Activated CD8-positive, alpha-beta memory T cell treated with anti-CD3 and anti-CD28 coated beads for 24 hours (primary cell): ENCODE measurements at places on chromosomes 13 and 19.

DNA sequence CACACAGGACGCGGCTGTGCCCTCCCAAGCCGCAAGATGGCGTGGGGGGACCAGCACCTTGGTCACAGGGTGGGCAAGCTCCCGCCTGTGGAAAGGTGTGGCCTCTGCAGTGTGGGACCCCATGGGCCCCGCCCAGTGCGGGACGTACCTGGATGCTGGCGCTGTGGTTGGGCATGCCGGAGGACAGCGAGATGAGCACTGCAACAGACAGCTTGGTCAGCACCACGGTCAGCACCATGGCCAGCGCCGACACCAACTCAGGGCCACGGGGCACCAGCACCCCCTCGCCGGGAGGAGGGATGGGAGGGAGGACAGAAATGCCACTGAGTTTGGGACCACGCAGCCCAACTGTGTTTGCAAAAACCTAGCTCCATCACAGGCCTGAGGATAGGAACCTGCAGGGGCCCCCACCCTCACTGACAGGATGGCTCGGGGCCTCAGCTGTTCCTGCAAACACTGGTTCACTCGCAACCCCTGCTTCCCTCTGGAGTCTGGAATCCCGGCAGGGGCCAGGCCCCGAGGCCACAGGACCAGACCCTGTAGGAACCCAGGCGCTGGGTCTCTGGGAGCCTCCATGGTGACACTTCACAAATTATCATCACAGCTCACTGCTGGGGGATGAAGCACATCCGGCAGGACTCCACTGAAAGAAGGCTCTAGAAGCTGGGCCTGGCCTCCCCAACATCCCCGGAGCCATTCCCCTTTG lies 27.1 kb downstream of the IZUMO4 start:
- DNase-seq = no peak

DNA sequence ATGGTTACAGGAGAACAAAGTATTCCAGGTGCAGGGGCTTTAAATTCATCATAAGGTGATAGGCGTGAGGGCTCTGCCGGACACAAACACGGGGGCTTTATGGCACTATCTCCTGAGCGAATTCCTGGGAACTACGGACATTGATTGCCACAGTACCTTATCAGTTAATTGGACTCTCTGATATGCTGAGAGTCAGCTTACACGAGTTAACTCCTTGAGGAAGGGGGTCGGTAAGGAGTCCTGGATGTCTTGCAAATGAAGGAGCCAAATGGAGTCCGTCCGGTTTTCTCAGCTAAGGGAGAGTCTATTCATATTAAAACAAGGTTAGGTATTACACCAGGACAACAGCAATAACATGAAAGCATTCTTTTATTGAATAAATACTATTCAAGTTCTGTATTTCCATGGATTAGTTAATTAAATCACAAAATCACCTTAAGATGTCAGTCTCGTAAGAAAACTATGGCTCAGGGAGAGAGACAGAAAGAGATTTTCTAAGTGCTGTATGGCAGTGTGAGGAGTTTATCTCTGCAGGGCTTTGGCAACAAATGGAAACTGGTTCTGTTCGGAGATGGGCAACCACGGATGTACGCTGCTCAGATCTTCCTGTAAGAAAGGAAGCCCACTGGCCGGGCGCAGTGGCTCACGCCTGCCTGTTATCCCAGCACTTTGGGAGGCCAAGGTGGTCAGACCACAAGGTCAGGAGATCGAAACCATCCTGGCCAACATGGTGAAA lies 26.2 kb upstream of the HIF3A start:
- DNase-seq = no peak

- DNase-seq = no peak
Measured at GRCh38 chr19:29516358-29516725, 9.5 kb upstream of the VSTM2B start.

DNA sequence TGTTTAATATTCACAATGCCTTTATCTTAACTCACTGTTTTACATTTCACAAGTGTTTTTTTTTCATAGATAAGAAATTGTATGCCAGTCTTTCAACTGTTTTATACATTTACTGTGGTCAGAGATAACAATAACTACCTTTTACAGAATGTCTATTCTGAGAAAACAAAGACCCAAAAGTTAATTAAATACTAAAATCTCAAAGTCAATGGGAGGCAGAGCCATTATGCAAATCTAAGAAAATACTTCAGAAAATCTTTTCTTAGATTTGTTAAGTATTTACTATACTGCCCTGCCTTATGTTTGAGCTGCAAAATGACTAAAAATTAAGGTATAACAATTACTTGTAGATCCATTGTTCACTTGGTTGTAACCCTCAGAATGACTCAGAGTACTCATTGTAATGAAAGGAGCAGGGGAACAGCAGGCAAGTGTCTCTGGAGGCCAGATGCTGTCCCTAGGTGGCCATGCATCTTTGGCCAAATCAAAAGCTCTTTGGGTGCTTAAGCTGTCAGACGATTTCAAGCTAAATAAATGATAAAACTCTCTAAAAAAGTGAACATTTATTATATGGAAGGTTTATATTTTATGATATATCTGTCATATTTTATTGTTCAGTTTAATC lies 770.1 kb upstream of the PCDH20 start:
- DNase-seq = no peak
